ENCODE measurements at places on chromosomes 12 and 14.

DNA sequence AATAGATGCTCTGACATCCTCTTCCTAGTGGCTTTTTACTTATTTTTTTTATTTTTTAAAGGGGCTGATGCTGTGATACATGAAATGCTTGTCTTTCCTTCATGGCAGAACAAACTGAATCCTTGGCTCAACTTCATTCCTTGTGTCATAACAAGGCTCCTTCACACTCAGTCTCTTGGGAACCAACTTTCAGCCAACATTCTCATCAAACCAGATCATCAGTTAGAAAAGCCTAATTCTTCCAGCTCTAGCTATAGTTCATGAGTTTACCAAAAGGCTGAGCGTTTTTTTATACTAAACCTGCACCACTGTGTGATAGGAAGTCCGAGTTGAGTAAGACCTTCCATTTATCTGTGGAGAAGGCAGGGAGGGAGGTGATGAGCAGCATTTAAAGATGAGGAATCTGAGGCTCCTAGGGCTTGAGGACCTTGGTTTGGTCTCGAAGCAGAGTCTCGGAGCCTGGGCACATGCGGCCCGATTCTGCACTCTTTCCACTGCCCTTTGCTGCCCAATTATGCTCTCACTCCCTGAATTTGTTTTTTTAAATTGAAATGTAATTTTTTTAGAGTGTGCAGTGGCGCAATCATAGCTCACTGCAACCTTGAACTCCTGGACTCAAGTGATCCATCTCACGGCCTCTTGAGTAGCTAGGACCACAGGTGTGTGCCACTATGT, 8.2 kb downstream of the GPRC5D start:
- no peak for DNase-seq

- no peak for DNase-seq
These were observed 216.7 kb downstream of the MED13L start for GRCh38 chr12:116060764-116061163.

DNA sequence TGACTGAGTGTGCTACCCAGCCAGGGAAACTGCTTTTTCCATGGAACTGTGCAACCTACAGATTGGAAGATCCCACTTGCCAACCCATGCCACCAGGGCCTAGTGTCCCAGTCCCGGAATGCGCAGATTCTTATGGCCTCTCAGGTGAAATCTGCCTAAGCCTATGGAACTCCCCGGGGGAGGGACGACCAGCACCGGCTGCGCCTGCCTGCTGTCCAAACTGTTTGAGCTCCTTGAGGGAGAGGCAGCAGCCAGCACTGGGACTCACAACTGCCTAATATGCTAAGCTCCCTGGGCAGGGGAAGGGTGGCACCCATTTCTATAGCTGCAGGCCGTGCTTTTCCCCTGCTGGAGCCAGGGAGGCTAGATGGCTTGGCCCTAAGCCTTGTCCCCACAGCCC, 92.5 kb upstream of the GZMB start:
- no peak for DNase-seq

- DNase-seq: no peak
These were observed 144.3 kb downstream of the MED13L start for GRCh38 chr12:116133149-116133548.

- no peak for DNase-seq
These were observed 16.3 kb downstream of the YAF2 start for GRCh38 chr12:42221726-42222125.

DNA sequence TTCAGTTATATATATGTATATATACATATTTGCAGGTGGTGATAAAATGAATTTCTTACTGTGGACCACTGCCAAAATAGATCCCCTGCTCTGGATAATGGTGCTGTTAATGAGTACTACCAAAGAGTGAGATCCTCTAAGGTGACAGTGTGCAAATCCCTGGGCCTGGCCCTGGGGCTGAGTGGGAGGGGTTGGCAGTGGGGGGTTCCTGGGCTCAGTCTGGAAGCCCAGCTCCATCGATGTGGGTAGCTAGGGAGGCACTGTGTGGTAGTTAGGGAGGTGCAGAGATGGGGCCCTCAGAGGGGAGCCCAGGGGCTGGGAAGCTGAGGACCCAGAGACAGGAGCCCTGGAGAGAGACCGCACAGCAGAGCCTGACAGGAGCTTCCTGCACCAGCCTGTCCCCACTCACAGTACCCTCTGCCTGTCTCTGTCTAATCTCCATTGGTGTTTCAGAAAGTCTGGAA, 9.1 kb downstream of the KRT8 start:
- no peak for DNase-seq

- DNase-seq: no peak
These were observed 41.4 kb downstream of the TPCN1 start for GRCh38 chr12:113262710-113263109.

GRCh38 chr14:104549536-104550339, 29.8 kb upstream of the C14orf180 start:
- DNase-seq: peak; percentile 32

DNA sequence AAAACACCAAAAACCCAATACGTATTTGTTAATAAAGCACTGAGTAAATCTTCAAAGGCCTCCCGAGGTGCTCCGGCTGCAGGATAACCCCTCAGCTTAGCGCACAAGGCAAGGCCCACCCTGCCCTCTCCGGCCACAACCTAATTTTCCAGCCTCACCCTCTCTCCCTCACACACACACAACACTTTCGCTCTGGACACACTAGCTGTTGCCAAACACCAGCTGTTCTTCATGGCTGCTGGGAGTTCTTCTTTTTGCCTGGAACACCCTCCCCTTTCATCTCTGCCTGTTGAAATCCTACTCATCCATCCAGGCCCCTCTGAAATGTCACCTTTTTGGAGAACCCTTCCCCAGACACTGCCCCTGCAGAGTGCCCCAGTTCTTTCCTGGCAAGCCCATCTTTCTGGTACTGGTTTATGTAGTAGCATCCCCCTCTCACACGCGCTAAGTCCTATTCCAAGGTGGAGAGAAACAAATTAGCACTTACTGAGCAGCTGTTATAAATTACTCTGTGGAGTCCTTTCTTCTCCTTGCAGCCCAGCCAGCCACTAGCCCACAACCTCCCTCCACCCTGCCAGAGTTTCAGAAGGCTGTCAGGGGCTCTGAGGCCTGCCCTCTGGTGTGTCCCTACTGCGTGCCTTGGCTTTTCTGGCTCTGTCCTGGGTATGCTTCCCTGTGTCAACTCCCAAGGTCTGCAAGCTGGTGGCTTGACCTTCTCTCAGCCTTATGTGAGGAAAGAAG, 805 bp upstream of the CRACR2A start:
- DNase-seq: peak; percentile 82

- no peak for DNase-seq
These were observed 403.0 kb downstream of the SYT1 start for GRCh38 chr12:79267580-79267979.

DNA sequence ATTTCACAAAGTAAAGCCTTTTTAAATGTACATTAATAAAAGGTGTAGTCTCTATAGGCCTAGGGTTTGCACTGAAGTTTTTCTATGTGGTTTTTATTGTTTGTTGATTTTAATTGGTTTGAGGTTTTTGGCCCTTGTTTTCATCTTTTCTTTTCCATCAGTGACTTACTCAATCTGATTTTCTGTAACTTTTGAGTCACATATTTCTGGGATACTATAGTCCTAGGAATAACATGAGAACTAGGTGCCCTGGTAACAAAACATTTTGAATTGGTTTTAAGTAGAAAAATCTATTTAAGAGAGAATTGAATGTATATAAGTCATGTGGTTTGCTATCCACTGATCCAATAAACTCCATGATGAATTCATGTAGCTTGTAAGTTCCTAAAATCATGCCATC, 311.9 kb downstream of the CEP128 start:
- DNase-seq: no peak
